Thoracic aorta (tissue), 2 donors: ENCODE measurements at places on chromosomes 6 and 20. TPM values are rescaled to one million over a fixed set of nuclear protein-coding genes. Genes with fewer than 3 reads are reported as not detected.

The C20orf173 gene
- not detected for total RNA-seq

The KHDRBS2 gene
- total RNA-seq = not detected

The NEDD9 gene
- 181 TPM for total RNA-seq

The ZNF451 gene
- 65.0 TPM for total RNA-seq

The CD2AP gene
- 29.1 TPM for total RNA-seq

The PPP1R14C gene
- 0.95 TPM for total RNA-seq

The EDN1 gene
- total RNA-seq = 6.5 TPM

DNA sequence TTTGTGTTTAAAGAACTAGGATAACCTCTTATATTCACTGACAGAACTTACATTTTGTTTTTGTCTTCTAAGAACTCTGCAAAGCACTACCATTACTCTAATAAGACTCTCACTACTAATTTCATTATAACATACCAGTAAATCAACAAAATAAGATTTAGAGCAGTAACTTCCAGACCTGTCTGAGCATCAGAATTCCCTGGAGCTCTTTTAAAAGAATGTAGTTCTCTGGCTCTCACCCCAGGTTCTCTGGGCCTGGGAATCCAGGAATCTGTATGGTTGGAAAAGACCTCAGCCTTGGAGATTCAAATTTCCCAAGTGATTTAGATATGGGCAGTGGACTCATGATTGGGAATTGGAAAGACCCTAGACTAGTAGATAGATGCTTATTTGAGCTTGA, 89.4 kb downstream of the JAG1 start:
- no peak for DNase-seq
- H3K4me1 ChIP-seq = peaks cover 11% of the 10 kb centered on the region
- no peak overlapping the region for H3K4me3 ChIP-seq
- peak overlapping the region; percentile 13 for H3K27ac ChIP-seq
- no peaks in the 10 kb centered on the region for H3K36me3 ChIP-seq

- H3K36me3 ChIP-seq = no peaks in the 10 kb centered on the region
- no peaks in the 10 kb centered on the region for H3K27me3 ChIP-seq
- no peak for DNase-seq
- H3K4me3 ChIP-seq = no peak overlapping the region
- H3K27ac ChIP-seq = no peak overlapping the region
These were observed 555.3 kb upstream of the CHD6 start for GRCh38 chr20:42173440-42173839.

- H3K27ac ChIP-seq = peak overlapping the region; percentile 76
- peaks cover 16% of the 10 kb centered on the region for H3K4me1 ChIP-seq
- DNase-seq = peak; percentile 13
These were observed 130.1 kb downstream of the NFATC2 start for GRCh38 chr20:51412333-51412871.

- H3K27me3 ChIP-seq = no peaks in the 10 kb centered on the region
- no peak overlapping the region for H3K27ac ChIP-seq
- H3K4me1 ChIP-seq = no peaks in the 10 kb centered on the region
- H3K36me3 ChIP-seq = no peaks in the 10 kb centered on the region
- no peak for DNase-seq
- H3K4me3 ChIP-seq = no peak overlapping the region
These were observed 382.7 kb downstream of the C6orf118 start for GRCh38 chr6:164926686-164927085.

DNA sequence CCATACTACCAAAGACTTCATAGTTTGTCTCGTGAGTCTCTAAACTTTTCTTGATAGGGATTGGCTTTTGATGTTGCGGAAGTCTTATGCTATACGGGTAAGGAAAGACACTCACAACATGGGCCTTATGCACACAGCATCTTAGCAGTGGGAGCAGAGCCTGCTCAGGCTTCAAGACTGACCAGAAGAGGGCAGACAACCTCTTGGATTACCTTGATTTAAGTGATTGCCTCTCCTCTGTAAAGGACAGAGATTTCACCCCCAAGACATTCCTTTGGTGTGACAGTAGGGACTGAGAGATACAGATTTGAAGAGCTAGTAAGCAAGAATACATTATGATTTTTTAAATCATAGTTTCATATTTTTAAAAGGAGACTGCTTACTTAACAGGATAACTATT, 71.0 kb upstream of the SAMD3 start:
- no peaks in the 10 kb centered on the region for H3K36me3 ChIP-seq
- no peaks in the 10 kb centered on the region for H3K27me3 ChIP-seq
- DNase-seq = no peak
- no peak overlapping the region for H3K4me3 ChIP-seq
- H3K4me1 ChIP-seq = no peaks in the 10 kb centered on the region

GRCh38 chr6:81556551-81556950, 195.9 kb downstream of the TENT5A start:
- H3K4me3 ChIP-seq = no peak overlapping the region
- no peaks in the 10 kb centered on the region for H3K36me3 ChIP-seq

DNA sequence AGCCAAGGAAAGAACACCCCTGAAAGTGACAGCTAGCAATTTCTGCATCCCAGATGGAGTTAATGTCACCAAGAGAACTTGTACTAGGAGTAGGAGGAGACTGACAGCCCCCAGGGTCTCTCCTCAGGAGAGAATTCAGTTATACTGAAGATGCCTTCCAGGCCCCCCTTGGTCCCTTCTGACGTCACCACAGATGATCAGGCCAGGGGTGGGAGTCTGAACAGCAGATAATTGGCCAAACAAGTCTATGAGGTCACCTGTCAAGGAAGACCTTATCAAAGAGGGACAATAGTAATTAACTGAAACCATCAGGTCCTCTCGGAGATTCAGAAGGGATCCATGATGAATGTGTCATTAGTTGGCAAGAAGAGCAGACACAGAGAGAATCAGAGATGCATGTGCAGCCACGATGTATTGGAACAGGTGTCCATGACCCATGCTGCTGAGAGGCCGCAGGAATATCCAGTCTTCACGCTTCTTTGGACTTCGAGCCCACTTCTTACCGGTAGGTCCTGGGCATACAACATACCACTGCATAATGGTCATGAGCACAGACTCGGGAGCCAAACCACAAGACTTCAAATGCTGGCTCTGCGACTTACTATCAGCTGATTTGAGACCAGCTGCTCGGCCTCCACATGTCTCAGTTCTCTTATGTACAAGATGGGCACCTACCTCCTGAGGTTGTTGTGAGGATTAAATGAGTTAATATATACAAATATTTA, 10.2 kb downstream of the TRIM10 start:
- no peak overlapping the region for H3K27ac ChIP-seq
- no peaks in the 10 kb centered on the region for H3K36me3 ChIP-seq
- no peak overlapping the region for H3K4me3 ChIP-seq

DNA sequence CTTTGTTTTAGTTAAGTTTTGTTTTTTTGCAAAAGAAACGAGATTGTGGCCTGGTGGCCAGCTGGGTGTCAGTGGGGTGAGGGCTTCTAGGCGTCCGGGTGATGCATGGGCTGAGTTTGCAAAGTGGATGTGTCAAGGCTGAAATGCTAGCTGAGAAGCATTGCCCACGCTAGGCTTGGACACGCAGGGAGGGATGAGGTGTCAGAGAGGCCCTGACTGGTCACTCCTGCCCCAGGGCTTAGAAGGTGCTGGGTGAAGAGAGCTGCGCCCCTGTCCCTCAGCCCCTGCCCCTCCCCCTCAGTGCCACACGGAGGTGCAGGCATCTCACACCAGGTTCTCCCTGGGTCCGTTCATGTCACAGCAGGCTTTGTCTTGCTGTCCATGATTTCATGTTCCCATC, 8.1 kb downstream of the OSBPL2 start:
- peak overlapping the region; percentile 30 for H3K4me3 ChIP-seq
- H3K4me1 ChIP-seq = peaks cover 35% of the 10 kb centered on the region
- H3K27ac ChIP-seq = peak overlapping the region; percentile 87

- H3K27me3 ChIP-seq = no peaks in the 10 kb centered on the region
- H3K4me3 ChIP-seq = no peak overlapping the region
- no peaks in the 10 kb centered on the region for H3K4me1 ChIP-seq
- H3K27ac ChIP-seq = no peak overlapping the region
These were observed 112.5 kb downstream of the EDN3 start for GRCh38 chr20:59412875-59413284.
